ENCODE measurements at places on chromosomes 7 and 10.

DNA sequence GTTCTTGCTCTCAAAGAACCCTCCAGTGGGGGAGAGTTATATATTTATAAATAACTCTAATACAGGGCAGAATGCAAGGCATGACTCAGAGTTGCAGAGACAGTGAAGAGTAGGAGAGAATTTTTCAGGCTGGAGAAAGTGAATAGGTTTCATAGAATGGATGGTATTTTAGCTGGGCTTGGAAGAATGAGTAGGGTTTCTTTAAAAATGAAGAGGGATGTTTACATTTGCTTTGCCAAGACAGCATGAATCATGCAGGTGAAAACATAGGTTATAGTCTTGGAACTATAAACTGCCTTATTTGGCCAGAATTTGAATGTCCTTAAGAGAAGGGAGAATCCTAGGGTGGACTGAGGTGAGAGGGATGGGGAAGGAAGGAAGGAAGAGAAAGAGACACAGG lies 124.8 kb downstream of the CPED1 start:
- no peak for DNase-seq

DNA sequence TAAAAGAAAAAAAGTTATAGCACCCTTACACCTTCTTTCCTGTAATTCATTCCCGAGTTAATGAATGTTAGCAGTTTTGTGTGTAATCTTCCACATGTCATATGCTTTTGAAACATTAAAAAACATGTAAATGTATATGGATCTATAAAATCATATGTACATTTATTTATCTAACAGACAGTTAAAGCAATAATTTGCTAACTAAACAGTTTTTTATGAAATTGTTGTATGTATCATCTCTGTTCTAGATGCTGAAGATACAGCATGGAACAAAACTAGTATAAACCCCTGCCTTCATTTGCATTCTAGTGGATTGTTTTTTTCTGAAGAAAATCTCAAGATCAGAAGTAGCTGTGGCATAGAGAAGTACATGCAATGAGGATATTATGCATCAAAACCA lies 165.0 kb downstream of the POU6F2 start:
- DNase-seq, result no peak

- DNase-seq, result no peak
These were observed 141.1 kb downstream of the CDK14 start for GRCh38 chr7:90736968-90737939.

DNA sequence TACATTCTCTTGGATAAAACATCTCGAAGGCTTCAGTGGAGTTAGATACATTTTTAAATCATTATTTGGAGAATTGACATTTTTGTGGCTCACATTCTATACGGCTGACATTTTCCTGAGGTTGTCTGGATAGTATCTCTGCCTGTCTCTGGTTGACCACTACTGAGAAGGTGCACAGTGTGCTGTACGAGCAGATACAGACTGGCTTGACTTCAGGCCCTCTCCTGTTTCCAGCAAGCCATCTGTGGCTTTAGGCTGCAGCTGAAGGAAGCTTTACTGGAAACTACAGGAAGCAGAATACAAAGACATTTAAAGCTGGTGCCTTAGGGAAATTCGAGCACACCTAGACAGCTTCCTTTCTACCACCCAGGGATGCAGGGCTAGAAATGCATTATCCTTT lies 39.3 kb upstream of the RSU1 start:
- DNase-seq, result no peak

- no peak for DNase-seq
These were observed 254.2 kb downstream of the COBL start for GRCh38 chr7:51062222-51062987.

GRCh38 chr7:73442903-73443500 lies 9.4 kb downstream of the FZD9 start:
- DNase-seq, result no peak
